ENCODE measurements at places on chromosomes 2 and 18.

GRCh38 chr2:236073246-236073645 lies 94.9 kb downstream of the GBX2 start:
- DNase-seq: no peak

DNA sequence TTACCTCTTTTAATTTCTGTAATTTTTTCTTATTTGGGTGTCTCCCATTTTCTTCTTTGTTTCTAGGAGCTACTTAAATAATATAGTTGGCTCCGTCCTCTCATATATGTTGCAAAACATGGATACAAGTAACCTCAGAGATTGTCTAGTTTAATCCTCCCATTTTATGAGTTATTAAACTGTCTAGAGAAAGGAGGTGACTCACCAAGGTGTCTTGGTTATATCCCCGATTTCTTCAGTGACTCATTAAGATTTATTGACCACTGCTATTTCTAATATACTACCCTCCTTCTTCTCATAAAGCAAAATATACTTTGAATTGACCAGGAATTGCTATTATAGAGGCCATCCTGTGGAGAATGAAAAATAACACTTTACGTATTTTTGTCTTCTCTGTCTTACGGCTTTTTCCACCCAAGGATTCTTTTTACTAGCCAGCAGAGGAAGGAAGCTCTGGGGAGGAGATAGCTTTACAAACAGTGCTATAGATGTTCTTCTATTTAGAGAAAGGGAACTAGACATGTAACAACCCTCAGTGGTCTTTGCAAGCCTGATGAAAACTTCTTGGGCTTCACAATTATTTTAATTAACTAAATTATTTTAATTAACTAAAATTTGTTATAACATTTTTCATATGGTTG lies 300.4 kb upstream of the TNP1 start:
- no peak for DNase-seq

DNA sequence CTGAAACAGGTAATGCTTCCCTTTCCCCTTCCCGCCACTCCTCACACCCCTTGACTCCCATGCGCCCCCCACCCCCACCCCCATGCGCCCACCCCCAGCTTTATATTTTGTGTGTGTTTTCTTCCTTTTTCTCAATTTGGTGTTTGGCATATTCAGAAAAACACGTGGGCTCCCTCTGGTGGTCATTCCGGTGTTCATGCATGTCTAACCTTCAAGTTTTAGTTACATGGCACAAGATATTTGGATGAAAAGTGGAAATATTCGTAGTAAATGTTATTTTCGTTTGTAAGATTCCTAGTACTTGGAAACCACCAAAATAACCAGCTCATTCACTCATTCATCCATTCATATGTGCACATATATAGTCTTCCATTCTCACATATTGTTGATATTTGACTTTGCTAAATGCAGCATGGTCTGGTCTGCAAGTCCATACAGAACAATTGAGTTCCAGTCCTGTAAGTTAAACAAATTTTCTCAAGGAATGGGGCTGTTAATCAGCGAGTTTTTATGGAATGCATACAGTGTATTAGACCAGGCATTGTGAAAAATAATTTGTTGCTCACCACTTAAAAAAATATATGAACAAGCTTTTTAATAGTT lies 143.6 kb upstream of the MAP3K20 start:
- DNase-seq: peak; percentile 57

DNA sequence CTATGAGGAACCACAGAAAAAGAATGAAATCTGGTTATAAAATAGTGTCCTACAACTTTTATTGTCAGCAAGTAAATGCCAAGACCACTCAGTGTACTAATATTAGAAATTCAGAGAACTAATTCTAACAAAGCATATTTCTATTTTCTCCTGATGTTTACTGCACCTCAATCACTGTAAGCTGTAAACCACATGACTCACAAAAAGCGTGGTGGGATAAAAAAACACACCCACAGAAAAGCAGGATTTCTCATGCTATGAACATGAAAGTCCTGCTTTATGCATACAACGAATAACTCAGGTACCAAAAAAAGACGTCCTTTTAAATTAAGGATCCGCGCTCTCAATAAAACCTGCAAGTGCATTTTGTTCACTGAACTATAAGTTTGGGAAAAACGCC lies 797 bp downstream of the TXNL4A start:
- DNase-seq: no peak

DNA sequence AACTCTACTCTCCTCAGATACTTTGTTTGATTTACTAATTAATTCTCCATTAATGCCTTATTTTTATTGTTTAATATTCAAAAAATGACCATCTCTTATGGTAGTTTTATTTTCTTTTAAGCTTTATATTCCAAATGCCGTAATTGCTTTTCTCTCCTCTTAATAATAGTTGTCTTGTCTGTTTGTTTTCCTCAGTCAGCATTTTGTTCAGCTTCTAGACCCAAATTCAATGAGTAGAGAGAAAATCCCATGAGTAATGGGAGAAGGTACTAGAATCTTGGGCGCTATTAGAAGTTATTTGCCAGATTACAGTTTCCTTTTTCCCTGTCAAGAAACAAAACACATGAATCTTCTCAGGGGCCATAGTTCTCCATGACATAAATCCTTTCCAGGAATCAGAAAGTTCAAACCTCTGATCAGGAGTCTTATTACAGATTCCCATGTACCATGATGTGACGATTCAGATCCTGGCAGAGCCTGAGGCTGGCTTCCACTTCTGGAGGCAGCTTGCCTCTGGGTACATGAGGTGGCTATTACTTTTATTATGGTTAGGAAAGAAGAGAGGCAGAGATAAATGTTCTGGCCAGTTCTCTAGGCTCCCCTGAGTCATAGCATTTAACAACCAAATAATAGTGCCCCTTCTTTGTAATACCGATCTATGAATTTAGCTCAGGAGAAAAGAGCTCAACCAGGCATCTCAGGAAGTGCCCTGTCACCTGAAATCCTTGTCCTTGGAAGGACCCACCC lies 485.1 kb upstream of the SETBP1 start:
- no peak for DNase-seq

GRCh38 chr18:37435996-37436395 lies 129.6 kb downstream of the CELF4 start:
- DNase-seq: no peak

DNA sequence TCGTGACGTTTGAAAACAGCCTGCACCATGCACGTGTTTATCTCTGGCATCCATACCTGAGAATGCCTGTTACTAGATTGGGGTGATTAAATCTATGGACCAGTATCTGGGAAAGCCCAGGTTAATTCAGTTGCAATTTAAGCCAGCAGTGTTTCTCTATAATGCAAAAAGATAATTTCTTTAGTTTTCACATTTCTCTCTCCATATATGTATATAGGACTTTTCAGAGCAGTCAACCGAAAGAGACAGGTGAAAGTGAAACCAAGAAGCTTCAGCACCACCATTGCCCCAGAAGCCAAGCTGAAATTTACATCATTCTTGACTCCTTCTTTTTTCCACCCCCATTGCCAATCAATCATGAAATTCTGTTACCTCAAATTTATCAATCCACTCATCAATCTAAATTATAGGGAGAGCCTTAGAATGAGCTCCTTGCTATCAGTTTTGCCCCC lies 2.7 kb upstream of the LRP2 start:
- no peak for DNase-seq

DNA sequence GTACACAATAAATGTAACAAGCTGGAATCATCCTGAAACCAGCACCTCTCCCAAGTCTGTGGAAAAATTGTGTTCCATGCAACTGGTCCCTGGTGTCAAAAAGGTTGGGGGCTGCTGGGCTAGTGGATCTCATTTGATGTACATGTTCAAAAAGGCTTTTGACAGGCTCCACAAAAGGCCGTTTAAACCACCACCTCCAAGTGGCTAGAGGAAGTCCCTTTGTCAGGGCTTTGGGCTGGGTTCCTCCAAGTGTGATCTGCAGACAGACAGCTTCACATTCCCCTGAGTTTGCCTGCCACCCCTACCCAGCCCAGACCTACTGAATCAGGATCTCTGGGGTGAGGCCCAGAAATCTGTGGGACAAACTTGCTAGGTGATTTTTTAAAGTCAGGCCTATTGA lies 84.7 kb downstream of the TGFA start:
- no peak for DNase-seq

DNA sequence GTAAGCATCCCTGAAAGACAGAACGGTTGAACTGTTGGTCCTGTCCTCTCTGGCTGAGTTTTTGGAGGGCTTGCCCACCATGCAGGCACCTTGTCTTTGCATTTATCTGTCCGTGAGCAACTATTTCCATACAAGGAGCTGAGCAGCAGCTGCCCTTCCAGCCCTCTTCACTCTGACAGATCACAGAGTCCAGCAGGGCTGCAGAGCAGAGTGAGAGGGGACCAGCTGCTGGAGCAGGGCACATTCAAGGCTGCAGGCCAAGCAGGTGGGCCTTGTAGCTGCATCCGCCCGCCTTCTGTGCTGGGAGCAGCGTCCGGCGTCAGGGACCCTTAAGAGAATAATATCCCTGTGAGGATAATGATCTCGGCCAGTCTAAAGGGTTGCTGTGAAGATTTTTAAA lies 9.5 kb downstream of the SMYD1 start:
- no peak for DNase-seq

DNA sequence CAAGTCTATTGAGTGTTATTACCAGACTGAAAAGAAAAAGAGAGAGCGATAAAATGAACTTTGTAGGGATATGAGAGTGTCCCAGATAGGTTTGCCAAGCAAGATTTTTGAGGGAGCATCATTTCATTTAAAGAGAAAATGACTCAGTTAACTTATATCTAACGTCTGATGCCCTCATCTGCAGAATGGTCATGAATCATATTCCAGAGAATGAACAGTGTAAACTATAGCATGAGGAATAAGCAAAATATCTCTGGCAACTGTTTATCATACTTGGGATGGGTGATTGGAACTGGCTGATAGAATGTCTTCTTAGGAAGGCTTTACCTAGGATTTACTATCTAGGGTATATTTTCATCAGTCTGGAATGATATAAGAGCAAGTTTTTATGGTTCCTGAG lies 289.4 kb downstream of the CMPK2 start:
- no peak for DNase-seq

DNA sequence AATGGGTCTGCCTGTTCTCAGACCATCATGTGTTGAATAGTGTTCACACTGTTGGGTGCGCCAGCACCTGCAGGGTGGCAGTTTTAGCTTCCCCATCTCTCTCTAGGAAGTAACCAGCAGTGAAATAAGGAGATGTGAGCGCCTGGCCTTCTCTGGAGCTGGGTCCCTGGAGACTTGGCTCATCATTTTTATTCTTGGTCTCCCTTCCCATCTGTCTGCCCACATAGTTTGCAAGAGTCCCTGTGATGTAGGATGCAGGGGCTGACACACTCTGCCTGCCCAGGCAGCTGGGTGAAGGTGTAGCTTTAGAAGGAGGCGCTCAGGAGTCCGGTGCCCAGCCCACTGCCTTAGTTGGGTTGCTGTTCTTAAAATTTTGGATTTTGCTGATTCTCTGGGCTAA lies 172.2 kb downstream of the LDLRAD4 start:
- no peak for DNase-seq

- no peak for DNase-seq
These were observed 51.4 kb upstream of the EML6 start for GRCh38 chr2:54671875-54672589.

- no peak for DNase-seq
These were observed 166.9 kb downstream of the MSH2 start for GRCh38 chr2:47569658-47570475.

GRCh38 chr2:232981356-232981755 lies 31.7 kb downstream of the NGEF start:
- DNase-seq: no peak

DNA sequence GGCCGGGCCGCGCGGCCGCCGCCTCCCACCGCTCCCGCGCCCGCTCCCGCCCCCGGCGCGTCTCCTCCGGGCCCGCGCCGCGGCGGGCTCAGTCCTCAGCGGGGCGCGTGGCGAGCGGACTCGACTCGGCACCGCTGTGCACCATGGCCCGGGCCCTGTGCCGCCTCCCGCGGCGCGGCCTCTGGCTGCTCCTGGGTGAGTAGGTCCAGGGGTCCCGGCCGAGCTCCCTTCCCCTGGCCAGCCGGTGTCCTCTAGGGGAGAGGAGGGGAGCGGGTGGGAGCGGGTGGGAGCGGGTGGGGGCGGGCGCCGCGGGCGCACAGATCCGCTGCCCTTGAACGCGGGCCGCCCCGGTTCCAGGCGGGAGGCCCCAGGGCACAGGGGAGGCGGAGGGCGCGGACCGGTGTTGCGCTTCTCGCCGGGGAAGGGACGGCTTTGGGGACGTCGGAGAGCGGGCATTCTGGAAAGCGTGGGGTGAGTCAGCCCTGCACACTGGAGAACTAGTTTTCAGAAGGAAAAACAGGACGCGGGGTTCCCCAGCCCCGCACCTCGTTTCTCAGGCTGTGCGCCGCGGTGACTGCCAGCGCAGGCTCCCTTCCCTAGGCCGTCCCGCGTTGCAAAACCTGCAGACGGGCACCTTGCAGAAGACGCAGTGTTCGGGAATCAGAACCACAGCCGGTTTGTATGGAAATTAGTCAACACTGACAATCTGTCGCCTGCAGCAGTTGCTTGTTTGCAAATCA lies at the start of gene RAMP1:
Gene RAMP1 (plus strand): TSS at position 91 of the 740 bp plus-strand sequence. CDS start 53 bp downstream, at position 144.
- DNase-seq: no peak

DNA sequence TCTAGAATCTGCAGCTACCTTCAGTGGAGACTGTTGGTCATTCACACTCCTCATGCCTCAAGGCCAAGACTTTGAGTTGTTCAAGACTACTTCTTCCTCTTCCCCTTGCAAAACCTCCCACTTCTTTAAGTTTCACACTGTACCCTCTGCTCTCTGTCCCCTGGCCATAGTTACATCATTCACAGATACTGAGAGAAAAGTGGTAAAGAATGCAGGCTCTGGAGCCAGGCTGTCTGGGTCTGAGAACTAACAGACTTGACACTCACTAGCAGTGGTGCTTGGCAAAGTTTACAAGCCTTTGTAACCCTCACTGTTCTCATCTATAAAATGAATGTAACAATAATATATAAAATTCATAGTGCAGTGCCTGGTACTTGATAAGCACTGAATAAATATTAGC lies 61.8 kb downstream of the CDH20 start:
- DNase-seq: no peak

DNA sequence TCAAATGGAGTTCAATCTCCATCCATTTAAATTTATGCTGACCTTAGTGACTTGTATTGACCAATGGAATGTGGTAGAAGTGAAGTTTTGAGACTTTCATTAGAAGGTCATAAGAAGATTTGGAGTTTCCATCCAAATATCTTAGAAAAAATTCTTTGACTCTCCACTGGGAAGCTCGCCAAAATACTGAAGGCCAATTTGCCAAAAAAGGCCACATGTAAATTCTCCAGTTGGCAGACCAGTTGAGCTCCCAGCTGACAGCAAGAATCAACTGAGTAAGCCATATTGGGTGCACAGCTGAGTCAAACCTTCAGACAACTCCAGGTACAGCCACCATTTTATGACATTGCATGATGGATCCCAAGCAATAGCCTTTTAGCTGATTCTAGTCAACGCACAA lies 228.3 kb upstream of the SETBP1 start:
- DNase-seq: no peak

GRCh38 chr2:146837857-146838256 lies 1007.0 kb upstream of the ACVR2A start:
- no peak for DNase-seq

GRCh38 chr2:85779641-85780315 lies 26.0 kb downstream of the ATOH8 start:
- no peak for DNase-seq

- no peak for DNase-seq
These were observed 173.0 kb downstream of the SP3 start for GRCh38 chr2:173792166-173792565.

Measured in activated CD4-positive, alpha-beta T cell treated with anti-CD3 and anti-CD28 coated beads, Interleukin-2, amount 50 U/mL, for 1 hour (primary cell).